ENCODE measurements at places on chromosomes 11 and 22. TPM values are rescaled to one million over a fixed set of nuclear protein-coding genes. Genes with fewer than 3 reads are reported as not detected.

DNA sequence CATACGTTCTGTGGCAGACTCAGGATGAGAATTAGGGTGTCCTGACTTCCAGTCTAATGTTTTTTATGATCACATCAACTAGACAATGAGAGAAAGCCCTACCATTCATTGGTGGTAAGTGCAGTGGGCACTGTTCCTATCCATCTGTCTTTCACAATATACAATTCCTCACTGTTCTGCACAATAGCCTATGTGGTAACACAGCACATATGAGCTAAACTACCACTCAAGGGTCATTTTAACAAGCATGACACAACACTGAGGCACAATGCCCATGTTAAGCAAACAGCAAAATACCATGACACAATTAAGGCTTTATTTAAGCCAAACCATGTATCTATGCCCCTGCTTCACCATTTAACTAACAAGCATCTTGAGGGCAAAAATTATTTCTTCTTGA, 52.3 kb downstream of the SIK3 start:
- DNase-seq: no peak
- no peaks in the 10 kb centered on the region for H3K4me1 ChIP-seq
- H3K4me3 ChIP-seq: no peak overlapping the region
- no peaks in the 10 kb centered on the region for H3K36me3 ChIP-seq

DNA sequence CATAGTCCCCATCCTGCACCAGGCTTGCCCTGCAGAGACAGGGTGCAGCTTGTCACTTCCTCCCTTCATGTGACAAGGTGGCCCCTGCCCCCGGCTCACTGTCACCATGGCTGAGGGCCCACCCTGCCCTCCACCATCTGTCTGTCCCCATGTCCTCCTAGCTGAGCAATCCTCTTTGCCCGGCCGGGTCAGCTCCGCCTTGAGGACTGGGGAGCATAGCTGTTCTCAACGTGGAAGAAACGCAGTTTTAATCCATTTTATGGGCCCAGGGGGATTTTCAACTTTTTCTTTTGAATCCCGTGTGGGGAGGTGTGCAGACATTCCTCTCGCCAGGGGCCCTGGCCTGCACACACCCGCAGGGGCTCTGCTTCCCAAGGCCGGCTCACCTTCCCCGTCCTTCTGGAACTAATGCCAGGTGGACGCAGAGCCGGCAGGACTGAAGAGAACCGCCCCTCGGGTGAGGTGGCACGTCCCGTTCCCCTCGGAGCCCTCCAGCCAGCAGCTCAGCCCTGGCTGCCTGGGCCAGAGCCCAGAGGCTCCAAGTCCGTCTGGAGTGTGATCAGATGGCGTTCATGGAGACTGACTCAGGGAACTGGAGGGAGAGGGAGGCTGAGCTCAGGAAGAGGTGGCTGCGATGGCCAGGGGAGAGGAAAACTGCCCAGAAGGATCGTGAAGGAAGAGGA, 1108.7 kb downstream of the BRD1 start:
- no peaks in the 10 kb centered on the region for H3K27me3 ChIP-seq
- H3K27ac ChIP-seq: no peak overlapping the region
- no peak overlapping the region for H3K4me3 ChIP-seq
- no peaks in the 10 kb centered on the region for H3K36me3 ChIP-seq

- peak; percentile 31 for DNase-seq
- no peaks in the 10 kb centered on the region for H3K27me3 ChIP-seq
- H3K36me3 ChIP-seq: no peaks in the 10 kb centered on the region
- H3K4me1 ChIP-seq: peaks cover 8% of the 10 kb centered on the region
These were observed 132.7 kb downstream of the FAT3 start for GRCh38 chr11:92357344-92357743.

- no peaks in the 10 kb centered on the region for H3K27me3 ChIP-seq
- DNase-seq: no peak
- H3K4me3 ChIP-seq: no peak overlapping the region
- no peaks in the 10 kb centered on the region for H3K4me1 ChIP-seq
- H3K36me3 ChIP-seq: no peaks in the 10 kb centered on the region
- H3K27ac ChIP-seq: no peak overlapping the region
These were observed 628.4 kb downstream of the BRD1 start for GRCh38 chr22:49199224-49199623.

- H3K36me3 ChIP-seq: no peaks in the 10 kb centered on the region
- H3K27me3 ChIP-seq: no peaks in the 10 kb centered on the region
- H3K4me3 ChIP-seq: peak overlapping the region; percentile 60
- DNase-seq: peak; percentile 65
These were observed 563 bp downstream of the BID start for GRCh38 chr22:17773606-17774205.

GRCh38 chr11:57763568-57763967, 2.0 kb downstream of the CTNND1 start:
- H3K4me3 ChIP-seq: peak overlapping the region; percentile 84
- no peak for DNase-seq
- H3K27ac ChIP-seq: peak overlapping the region; percentile 98
- H3K27me3 ChIP-seq: no peaks in the 10 kb centered on the region
- H3K36me3 ChIP-seq: no peaks in the 10 kb centered on the region

- no peak for DNase-seq
- no peak overlapping the region for H3K4me3 ChIP-seq
- no peaks in the 10 kb centered on the region for H3K4me1 ChIP-seq
- no peak overlapping the region for H3K27ac ChIP-seq
- H3K36me3 ChIP-seq: no peaks in the 10 kb centered on the region
- peaks cover 2% of the 10 kb centered on the region for H3K27me3 ChIP-seq
These were observed 46.6 kb downstream of the KCNC1 start for GRCh38 chr11:17781221-17781620.

DNA sequence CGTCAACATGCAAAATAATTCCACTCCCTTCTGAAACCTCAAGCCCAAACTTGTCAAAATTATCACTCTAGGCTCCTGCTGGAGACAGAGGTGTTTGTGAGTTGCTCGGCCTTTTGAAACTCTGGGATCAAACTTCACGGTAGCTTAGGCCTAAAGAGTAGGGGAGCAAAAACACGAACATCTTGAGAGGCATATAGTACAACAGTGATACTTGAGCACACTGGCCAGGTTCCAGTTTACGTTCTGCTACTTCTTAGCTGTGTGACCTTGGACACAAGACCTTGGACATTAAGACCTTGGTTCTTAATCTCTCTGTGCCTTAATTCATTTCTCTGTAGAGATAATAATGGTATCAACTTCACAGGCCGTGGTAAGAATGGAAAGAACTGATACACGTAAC, 123.5 kb upstream of the LMO1 start:
- H3K27me3 ChIP-seq: no peaks in the 10 kb centered on the region
- H3K36me3 ChIP-seq: no peaks in the 10 kb centered on the region
- H3K4me1 ChIP-seq: peaks cover 12% of the 10 kb centered on the region
- no peak overlapping the region for H3K27ac ChIP-seq
- DNase-seq: no peak
- no peak overlapping the region for H3K4me3 ChIP-seq

DNA sequence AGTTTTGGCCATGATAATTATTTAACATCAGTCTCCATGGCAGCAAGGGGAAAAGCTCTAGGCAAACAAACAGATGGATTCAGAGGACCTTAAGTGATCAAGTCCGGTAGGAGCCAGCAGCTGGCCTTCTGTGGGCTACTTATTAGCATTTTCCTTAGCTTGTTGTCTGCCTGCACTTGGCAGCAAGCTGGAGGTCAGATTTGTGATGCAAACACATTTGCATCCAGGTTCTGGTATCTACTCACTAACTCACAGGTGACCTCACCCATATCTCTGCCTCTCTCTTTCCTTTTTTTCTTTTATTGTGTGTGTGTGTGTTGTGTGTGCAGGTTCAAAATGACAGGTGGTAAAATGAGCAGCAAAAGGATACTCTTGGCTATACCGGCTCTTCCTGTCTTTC, 32.3 kb downstream of the ARHGAP42 start:
- no peaks in the 10 kb centered on the region for H3K27me3 ChIP-seq
- no peaks in the 10 kb centered on the region for H3K36me3 ChIP-seq
- H3K4me1 ChIP-seq: 0 out of 2 replicates have a peak, but pooled peaks cover 4% of the 10 kb centered on the region
- H3K4me3 ChIP-seq: no peak overlapping the region

DNA sequence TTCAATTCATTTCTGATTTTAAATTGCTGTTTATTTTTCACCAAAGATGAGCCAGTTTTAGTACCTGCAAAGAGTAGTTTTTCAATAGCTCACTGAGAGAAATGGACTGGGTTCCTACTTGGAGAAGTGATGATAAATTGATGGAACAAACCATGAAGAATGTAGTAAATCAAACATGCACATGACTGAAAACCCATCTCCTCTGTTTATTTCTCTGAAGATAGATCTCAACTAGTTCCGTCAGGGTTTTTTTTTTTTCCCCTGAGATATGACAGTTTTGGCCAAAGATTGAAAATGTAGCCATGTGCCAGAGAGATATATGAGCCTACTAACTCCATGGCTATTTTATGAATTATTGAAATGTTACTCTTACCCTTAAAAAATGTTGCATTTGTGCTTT, 239.6 kb downstream of the DDX10 start:
- no peaks in the 10 kb centered on the region for H3K36me3 ChIP-seq
- no peak overlapping the region for H3K27ac ChIP-seq
- DNase-seq: no peak
- no peaks in the 10 kb centered on the region for H3K27me3 ChIP-seq

GRCh38 chr11:123093739-123094138, 31.8 kb upstream of the HSPA8 start:
- H3K4me3 ChIP-seq: no peak overlapping the region
- no peaks in the 10 kb centered on the region for H3K4me1 ChIP-seq
- H3K27ac ChIP-seq: no peak overlapping the region
- no peaks in the 10 kb centered on the region for H3K27me3 ChIP-seq
- DNase-seq: no peak
- H3K36me3 ChIP-seq: no peaks in the 10 kb centered on the region

GRCh38 chr11:73372375-73372993, 3.7 kb upstream of the RELT start:
- no peak overlapping the region for H3K27ac ChIP-seq
- H3K36me3 ChIP-seq: no peaks in the 10 kb centered on the region
- no peaks in the 10 kb centered on the region for H3K27me3 ChIP-seq
- peaks cover 6% of the 10 kb centered on the region for H3K4me1 ChIP-seq

GRCh38 chr11:4881188-4881587, 512 bp upstream of the OR51T1 start:
- H3K36me3 ChIP-seq: no peaks in the 10 kb centered on the region
- no peak for DNase-seq
- H3K4me1 ChIP-seq: no peaks in the 10 kb centered on the region
- no peaks in the 10 kb centered on the region for H3K27me3 ChIP-seq

DNA sequence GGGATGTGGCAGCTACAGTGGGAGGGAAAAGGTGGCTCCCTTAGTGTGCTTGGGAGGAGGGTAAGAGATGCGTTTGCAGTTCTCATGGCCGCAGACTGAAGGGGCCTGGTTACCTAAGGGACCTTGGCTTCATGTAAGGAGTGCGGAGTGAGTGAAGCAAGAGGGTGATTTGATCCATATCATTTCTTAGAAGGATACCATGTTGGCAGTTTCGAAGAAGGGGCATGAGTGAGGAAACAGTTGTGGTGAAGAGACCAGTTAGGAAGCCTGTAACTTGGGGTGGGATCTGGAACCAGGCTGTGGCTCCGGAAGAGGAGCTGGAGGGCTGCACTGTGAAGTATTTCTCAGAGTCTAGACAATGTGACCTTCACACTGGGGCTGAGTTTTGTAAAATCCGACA, 45.0 kb downstream of the ST3GAL4 start:
- H3K4me3 ChIP-seq: no peak overlapping the region
- H3K4me1 ChIP-seq: peaks cover 30% of the 10 kb centered on the region
- no peaks in the 10 kb centered on the region for H3K36me3 ChIP-seq

- no peaks in the 10 kb centered on the region for H3K4me1 ChIP-seq
- no peak overlapping the region for H3K27ac ChIP-seq
- no peak overlapping the region for H3K4me3 ChIP-seq
- peak; percentile 29 for DNase-seq
- no peaks in the 10 kb centered on the region for H3K36me3 ChIP-seq
These were observed 88.4 kb downstream of the CDKN1C start for GRCh38 chr11:2797121-2797711.

GRCh38 chr11:117315285-117316196, 515 bp downstream of the BACE1 start:
- no peaks in the 10 kb centered on the region for H3K36me3 ChIP-seq
- DNase-seq: peak; percentile 32
- no peak overlapping the region for H3K27ac ChIP-seq
- peak overlapping the region; percentile 70 for H3K4me3 ChIP-seq
- H3K27me3 ChIP-seq: no peaks in the 10 kb centered on the region

DNA sequence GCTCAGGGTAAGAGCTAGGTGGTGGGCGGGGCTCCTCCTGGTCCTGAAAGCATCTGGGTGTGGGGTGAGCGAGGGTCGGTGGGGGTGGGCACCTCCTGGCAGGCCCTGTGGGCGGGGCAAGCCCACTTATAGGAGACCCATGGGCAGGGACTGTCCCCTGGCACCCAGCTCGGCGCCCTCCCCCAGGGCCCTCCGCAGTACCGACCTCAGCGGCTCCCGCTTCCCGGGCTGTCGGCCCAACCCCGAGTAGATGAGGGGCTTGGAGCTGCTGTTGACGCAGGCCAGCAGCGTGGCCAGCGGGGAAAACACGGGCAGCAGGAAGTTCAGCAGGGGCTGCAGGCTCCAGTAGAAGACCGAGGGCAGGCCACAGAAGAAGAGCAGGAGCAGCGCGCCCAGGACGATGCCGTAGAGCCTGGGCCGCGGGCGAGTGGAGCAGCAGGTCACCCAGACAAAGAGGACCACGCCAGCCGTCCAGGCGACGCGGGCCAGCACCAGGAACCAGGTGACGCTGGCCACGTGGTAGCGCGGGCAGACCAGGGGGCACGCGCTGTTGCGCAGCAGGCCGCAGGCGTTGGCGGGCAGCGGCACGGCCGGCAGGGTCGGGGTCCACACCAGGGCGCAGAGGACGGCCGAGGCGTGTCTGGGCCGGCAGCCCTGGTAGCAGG, 663 bp downstream of the MRGPRG start:
- no peaks in the 10 kb centered on the region for H3K4me1 ChIP-seq
- H3K27me3 ChIP-seq: peaks cover 4% of the 10 kb centered on the region
- H3K4me3 ChIP-seq: no peak overlapping the region
- H3K36me3 ChIP-seq: no peaks in the 10 kb centered on the region
- H3K27ac ChIP-seq: no peak overlapping the region

DNA sequence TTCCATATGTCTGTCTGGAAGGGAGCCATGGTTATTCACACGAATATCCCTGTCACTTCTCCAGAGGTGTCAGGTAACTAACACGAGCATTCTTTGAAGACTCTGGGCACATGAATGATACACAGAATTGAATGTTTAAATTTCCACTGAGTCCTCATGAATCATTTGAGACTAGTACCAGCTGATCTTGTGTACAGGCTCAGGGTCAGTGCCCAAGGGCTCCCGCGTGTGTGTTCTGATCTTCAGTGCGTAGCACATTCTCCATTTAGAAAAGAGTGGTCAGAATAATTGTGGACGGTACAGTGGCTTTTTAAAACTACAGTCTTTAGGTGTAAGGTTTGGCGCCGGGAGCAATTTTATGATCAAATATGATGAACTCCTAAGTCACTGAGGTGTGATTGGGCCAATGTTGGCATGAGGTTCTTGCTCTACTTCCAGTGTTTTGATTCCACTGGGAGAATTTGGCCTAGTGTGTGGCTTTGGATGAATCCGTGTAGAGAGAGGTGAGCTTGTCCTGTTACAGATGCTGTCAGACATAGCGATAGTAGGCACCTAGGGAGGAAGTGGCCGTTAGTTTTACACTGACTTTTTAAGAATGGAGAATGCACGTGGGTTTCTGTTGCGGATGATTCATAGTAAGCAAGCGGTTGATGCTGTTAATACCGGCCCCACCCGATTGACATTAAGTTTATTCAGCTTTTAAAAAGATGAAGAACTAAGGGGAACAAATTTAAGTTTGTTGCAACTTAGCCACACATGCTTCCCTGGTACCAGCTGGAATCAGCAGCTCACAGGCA, 22.2 kb downstream of the NUP50 start:
- no peak overlapping the region for H3K27ac ChIP-seq
- peaks cover 6% of the 10 kb centered on the region for H3K36me3 ChIP-seq
- no peaks in the 10 kb centered on the region for H3K27me3 ChIP-seq
- H3K4me1 ChIP-seq: no peaks in the 10 kb centered on the region

Gene RAB36
- total RNA-seq: 0.97 TPM

Gene TMPRSS4
- total RNA-seq: 86.4 TPM

Gene C11orf52
- total RNA-seq: 14.4 TPM
